ENCODE measurements at places on chromosomes 4 and X. TPM values are rescaled to one million over a fixed set of nuclear protein-coding genes. Genes with fewer than 3 reads are reported as not detected.

Gene NDNF
- 130 TPM for total RNA-seq

Gene LRBA
- 56.4 TPM for total RNA-seq

Gene PTCHD1
- total RNA-seq = 13.3 TPM

Gene MAGEA4
- not detected for total RNA-seq

Gene PDGFRA
- total RNA-seq = 150 TPM

Gene MSX1
- 48.8 TPM for total RNA-seq

Gene ASMT
- total RNA-seq = 0.30 TPM

Gene TMSB15A
- total RNA-seq = 37.7 TPM

Gene AKAP4
- total RNA-seq = not detected
